ENCODE measurements at places on chromosomes 4 and X.

GRCh38 chr4:20338841-20339240 lies 87.1 kb downstream of the SLIT2 start:
- DNase-seq, result no peak

DNA sequence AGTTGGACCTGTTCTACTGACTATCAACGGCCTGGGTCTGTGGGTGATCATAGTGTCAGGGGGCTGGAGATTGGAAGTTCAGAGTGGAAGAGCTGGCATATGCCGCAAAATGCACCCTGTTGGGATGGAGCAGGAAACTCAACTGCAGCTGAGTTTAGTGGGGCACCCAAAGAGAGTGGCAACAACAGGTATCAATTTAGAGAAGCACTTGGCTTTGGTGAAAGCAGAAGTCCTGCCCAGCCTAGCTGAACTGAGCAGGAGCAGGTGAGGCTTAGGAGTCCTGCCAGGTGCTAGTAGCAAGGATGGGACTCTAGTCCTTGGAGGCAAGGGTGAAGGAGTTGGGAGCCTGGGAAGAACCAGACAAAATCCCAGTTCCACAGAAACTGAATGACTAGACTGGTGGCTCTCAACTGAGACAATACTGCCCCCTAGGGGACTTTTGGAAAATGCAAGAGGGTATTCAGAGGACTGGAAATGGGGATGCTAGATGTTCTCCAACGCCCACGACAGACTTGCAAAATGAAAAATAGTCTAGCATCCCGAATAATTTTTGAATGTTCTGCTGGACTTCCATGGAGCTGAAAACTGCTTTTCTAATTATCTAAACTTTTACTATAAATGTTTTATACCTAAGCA lies 49.4 kb downstream of the RTL9 start:
- no peak for DNase-seq

GRCh38 chr4:177194906-177195305 lies 114.8 kb upstream of the NEIL3 start:
- DNase-seq, result no peak

DNA sequence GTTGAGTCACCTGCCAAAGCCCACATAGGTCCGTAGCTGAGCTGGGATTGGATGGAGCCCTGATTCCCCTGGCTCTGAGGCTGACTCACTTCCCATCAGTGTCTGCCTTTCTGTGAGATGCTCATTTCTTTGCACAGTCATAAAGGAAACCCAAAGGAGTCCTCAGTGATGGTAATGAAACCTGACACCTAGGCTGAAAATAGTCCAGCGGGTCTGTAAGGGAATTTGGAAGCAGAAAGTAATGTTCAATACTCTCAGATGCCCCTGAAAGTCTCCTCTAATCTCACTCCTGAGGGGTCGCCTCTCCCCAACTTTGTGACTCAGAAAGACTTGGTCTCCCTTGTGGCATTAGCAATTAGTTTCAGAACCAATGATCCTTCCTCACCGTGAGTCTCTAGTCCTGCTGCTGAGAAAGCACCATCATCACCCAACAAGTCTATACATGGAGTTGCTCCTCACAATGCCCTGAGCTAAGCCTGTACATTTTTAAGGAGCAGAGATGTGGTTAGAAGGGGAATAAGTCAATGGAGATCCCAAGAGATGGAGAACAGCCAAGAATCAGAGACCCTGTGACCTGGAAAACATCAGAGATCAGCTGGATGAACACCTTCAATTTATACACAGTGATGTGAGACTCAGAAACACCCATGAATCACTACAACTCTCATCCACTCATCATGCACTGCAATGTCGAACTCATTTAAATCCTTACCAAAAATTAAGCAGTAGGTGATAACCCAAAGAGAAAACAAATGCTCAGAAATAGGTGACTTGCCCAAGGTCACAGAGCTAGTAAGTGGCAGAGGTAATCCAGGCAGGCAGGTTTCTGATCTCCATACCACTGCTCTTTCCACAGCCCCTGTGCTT lies 219.0 kb upstream of the CPEB2 start:
- no peak for DNase-seq

DNA sequence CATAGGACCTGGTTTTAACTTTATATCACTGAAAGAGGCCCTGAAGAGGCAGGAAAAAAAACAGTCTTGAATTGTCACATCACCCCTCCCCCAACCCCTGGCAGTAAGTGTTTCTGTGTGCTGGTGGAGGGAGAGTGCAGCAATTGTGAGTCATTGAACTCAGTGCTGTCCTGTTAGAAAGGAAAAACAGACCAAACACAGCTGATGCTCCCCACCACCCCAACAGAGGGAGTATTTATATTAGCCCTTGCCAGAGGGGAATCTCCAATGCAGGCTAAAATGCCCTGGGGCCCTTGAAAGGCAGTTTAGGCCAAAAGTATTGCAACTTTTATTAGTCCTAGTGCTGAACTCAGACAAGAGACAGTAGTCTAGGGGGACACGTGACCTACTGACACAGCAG lies 197.8 kb upstream of the AGTR2 start:
- DNase-seq, result no peak

GRCh38 chr4:44869222-44869882 lies 143.0 kb upstream of the GNPDA2 start:
- no peak for DNase-seq

DNA sequence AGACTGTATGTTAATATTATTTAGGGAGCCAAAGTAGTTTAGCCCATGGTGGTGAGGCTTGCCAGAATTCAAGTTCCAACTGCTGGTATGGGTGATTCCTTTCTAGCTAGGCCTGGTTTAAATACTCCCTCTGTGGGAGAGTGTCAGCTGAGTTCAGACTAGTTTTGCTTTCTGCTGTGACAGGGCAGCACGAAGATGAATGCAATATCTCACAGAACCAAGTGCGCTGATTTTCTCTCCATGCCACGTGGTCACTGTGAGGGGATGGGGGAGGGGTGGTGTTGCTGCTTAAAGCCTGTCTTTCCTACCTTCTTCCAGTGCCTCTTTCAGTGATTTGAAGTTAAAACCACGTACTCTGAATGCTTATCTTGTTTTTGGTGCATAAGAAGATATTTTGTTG lies 445.7 kb upstream of the CXorf51B start:
- DNase-seq, result no peak

GRCh38 chr4:101019941-101020401 lies 327.4 kb downstream of the PPP3CA start:
- DNase-seq, result no peak

GRCh38 chrX:107856289-107856688 lies 30.6 kb downstream of the MID2 start:
- DNase-seq, result no peak

- DNase-seq, result no peak
These were observed 147.2 kb downstream of the RPA4 start for GRCh38 chrX:97030947-97031346.

- DNase-seq, result no peak
These were observed 51.6 kb upstream of the NHS start for GRCh38 chrX:17323397-17323796.

GRCh38 chr4:10082459-10083272 lies 33.9 kb downstream of the WDR1 start:
- peak; percentile 36 for DNase-seq

DNA sequence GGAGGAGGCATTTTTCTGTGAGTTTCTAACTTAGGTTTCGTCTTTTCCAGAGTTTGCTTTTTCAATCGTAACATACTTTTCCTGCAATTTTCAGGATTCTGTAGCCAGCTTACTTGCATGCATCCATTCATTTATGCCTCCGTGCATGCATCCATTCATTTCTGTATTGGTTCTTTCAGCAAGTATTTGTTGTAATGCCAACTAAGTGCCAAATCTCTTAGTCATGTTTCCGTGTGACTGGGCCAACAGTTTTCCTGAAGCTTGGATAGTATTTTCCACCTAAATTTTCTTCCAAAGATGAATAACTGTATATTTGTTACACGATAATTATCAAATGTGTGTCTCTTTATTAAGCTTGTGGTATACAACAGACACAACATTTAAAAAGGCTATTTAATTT lies 41.5 kb downstream of the CBLL2 start:
- no peak for DNase-seq

GRCh38 chr4:37389967-37390580 lies 145.5 kb downstream of the NWD2 start:
- DNase-seq, result no peak
